ENCODE measurements at places on chromosomes 16 and 17.

DNA sequence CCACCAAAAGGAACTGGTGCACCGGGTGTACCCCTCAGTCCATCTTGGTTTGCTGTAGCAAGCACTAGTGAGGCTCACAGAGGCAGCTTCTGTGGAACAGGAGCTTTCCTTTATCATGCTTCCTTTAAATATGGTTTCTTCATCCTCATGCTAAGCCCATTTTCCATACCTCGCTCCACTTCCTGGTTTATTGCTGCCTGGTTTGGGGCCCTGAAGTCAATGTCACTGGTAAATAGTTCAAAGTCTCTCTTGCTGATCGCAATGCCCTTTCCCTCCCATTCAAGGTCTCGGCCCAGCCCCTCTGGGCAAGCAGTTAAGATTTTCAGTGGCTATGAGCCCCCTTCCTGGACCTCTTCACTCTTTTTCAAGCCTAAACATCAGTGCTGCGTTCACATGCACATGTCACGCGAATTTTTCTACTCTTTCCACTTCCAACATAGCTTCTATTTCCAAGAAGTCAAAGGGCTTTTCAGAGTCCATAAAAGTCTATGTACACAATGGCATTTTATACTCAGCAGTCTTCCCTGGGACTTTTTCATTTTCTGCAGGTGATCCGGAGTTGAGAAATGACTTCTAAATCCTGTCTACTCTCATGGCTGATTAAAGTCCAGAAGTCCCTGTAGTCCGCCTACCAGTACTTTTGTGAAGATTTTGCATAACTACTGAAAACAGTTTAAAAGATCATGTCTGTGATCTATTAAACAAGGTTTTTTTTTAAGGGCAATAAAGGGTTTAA lies 323.8 kb upstream of the ZFHX3 start:
- no peak for DNase-seq

DNA sequence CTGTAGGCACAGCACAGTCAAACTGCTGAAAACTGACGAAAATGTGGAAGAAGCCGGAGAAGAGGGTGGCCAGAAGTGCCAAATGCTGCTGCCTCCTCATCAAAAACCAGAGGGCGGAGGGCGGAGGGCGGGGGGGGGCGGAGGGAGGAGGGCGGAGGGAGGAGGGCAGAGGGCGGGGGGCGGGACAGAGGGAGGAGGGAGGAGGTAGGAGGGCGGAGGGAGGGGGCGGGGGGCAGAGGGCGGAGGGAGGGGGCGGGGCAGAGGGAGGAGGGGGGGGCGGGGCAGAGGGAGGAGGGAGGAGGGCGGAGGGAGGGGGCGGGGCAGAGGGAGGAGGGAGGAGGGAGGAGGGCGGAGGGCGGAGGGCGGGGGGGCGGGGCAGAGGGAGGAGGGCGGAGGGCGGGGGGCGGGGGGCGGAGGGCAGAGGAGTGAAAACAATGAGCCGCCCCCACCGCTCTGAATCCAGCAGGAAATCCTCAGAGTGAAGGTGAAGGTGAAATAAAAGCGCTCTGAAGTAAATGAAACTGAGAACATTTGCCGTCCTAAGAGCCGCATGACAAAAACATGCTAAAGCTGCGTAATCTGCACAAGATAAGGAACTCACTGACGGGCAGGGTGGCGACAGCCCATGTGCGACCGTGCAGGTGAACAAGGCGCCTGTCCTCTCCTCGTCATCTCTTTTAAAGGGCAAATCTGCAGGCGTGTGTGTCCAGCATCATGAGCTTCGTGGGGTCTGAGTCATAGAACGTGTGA lies 22.6 kb upstream of the CBFA2T3 start:
- peak; percentile 17 for DNase-seq

DNA sequence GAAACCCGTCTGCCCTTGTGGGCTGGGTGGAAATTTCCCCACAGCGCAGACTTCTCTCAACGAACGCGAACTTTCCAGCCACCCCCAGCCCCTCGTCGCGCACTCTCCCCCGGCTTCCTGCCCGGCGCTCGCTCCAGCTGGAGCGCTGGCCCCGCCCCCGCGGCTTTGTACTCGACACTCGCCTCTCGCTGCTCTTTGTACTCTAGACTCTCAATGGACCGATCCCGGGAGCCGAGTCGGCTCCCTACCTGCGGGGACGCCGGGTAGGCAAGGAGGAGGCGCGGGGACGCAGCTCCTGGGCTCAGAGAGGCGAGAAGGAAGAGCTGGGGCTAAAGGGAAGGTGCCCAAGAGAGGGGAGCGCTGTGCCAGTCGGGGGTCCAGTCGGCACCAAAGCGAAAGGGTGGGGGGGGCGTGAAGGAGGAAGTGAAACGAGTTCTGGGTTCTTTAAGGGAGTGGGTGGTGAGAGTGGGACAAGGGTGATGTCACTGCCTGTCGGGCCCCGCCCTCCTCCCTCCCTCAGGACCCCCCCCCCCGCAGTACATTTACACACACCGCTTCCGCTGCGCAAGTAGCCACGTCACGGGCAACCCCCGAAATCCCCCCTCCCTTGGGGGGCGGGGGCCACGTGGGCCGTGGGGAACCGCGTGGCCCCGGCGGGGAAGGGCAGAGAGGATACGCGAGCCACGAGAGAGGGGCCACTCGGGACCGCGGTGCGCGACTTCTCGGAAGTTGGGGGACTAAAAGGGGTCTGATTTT lies 9.7 kb downstream of the KDM6B start:
- peak; percentile 94 for DNase-seq

DNA sequence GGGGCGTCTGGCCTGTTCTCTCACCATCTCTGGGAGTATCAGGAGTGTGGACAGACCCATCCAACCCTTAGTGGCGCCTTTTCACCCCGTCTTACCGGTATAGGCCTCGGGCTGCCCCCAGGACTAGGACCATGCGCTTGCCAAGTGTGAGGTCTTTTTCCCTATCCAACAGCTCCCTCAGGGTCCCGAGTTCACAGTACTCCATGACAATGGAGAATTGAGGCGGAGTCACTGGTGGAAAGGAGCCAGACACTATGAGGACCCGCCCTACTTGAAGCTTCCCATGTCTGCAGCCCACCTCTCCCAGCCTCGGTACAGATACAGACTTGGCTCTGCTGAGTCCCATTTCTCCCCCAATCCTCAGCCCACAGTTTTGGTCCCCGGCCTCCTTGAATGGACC lies 15.9 kb upstream of the RFWD3 start:
- no peak for DNase-seq

DNA sequence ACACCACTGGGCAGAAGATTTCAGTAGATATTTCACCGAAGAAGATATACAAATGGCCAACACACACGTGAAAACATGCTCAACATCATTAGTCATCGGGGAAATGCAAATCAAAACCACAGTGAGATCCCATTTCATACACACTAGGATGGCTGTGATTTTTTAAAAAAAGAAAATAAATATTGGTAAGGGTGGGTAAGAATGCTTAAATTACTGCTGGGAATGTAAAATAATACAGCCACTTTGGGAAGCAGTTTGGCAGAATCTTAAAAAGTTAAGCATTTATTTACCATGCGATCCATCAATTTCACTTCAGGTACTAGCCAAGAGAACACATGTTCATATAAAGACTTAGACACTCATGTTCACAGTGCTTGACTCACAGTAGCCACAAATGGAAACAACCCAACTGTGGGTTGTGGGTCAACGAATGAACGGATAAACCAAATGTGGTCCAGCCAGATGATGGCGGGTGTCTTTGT lies 6.5 kb upstream of the C16orf74 start:
- DNase-seq: no peak

GRCh38 chr16:76835779-76836300 lies 355.1 kb upstream of the MON1B start:
- no peak for DNase-seq

GRCh38 chr17:45287526-45288500 lies 25.9 kb upstream of the SPATA32 start:
- DNase-seq: no peak

DNA sequence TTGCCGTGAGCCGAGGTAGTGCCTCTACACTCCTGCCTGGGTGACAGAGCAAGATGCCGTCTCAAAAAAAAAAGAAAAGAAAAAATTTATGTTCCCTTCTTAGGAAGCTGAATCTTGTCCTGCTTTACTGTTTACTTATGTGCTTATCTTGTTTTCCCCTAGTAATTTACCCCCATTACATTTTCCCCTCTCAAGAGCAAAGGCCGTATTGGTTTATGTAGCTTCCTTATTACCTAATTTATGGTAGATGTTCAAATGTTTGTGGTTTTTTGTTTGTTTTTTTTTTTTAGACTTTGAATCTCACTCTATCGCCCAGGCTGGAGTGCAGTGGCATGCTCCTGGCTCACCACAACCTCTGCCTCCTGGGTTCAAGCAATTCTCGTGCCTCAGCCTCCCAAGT lies 10.3 kb upstream of the SLC52A1 start:
- no peak for DNase-seq

DNA sequence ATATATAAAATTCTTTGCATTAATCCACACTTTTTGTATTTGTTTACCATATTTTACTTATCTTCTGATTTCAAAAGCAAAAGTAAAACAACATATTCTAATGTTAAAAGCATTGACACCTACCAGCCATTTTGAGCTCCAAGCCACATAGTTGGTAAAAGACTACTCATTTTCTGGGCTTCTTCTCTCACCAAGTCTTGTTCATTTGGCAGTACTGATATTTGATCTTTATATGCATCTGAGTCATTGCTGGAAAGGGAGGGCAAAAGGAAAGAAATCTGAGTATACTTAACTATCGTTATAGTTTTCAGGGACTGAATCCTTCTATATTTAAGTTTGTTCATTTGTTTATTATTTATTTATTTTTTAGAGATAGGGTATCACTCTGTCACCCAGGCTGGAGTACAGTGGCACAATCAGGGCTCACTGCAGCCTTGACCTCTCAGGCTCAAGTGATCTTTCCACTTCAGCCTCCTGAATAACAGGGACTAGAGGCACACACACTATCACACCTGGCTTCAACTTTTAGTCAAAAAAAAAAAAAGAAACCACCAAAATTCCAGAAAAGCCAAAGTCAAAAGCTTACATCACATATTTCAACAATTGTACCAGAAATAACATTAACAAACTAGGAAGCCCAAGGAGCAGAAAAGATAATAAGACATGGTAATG lies 121.0 kb upstream of the TOB1 start:
- no peak for DNase-seq

- DNase-seq: no peak
Observed at GRCh38 chr17:39400547-39401411, 647 bp downstream of the FBXL20 start.

GRCh38 chr16:71428883-71429282 lies 13.0 kb downstream of the TLE7 start:
- DNase-seq: no peak
